Right ventricle myocardium inferior (tissue), 1 donor: ENCODE measurements at places on chromosomes 13 and 19. TPM values are rescaled to one million over a fixed set of nuclear protein-coding genes. Genes with fewer than 3 reads are reported as not detected.

PTGER1 gene
- total RNA-seq = not detected

PNMA8B gene
- 0.68 TPM for total RNA-seq

CD37 gene
- 9.1 TPM for total RNA-seq

NLRP4 gene
- not detected for total RNA-seq

DNA sequence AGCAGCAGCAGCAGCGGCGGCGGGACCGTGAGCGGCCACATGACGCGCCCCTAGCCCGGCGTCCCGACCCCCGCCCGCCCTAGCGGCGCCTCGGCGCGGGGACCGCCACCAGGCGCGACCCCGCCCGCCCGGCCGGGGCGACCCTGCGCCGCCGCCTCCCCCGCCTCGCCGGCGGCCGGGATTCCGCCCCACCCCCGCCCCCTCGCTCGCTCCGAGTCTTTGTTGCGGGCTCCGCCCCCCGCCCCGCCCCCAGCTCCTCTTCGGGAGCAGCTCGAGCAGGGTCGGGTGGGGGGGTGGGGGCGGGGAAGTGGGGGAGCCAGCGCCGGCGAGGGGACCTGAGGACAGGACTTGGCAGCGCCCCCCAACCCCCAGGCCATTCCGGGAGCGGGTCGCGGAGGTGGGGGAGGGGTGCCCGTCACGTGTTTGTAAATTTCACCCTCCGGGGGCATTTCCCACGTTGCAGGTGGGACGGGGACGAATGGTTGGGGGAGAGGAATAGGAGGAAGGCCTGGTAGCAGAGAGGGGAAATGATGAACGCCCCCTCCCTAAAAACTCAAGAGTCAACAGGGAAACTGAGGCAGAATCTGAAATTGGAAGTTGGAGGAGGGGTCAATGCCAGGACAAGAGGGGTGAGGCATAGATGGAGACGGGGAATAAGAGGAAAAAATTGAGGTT lies at the start of gene OLFM2:
Gene OLFM2, minus strand, starts transcription at position 190 of the 675 bp plus-strand sequence. Its CDS starts 149 bp downstream, at position 41.
- no peak for DNase-seq

- no peak for DNase-seq
Observed at GRCh38 chr13:59047546-59047945, 1116.2 kb downstream of the DIAPH3 start.

- DNase-seq = no peak
Observed at GRCh38 chr13:29702912-29703351, 107.4 kb upstream of the SLC7A1 start.

GRCh38 chr13:106259928-106260327 lies 275.5 kb downstream of the EFNB2 start:
- no peak for DNase-seq

DNA sequence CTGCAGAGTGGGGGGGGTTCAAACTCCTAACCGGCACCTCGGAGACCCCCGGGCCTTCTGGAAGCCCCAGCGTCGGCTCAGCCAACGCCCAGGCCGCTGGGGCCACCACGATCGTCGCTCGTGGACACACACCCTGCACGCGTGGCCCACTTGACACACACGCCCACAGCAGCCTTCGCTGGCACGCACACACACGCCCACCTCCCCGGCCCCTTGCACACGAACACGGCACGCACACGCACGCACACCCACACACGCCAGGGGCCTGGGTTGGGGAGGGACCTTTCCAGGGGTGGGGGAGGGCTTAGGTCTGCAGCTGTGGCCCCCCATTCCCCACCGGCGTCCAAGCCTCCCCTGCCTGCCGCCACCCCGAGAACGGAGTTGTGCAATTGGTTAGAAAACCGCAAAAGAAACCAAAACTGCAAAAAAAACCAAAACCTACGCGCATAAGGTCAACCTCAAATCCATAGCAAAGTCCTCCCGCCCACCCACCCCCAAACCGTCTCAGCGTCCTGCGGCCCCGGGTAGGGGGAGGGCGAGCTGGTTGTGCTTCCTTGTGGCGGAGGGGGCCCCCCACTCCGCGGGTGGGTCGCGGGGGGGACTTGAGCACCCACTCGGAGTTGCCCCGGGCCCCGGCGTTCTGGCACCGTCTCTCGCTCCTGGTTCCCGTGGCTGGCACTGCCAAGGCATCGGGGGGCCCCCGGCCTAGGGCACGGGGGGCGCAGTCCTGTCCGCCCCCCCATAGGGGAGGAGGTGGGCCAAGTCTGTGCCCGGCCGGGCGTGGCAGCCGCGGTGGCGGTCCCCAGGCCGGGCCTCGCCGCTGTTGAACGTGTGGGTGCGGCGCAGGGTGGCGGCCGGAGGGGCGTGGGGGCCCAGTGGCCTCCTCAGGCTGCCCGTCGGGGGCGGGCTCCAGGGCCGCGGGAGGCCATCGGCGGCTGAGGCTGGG lies 3.3 kb upstream of the LRG1 start:
- DNase-seq = no peak
